ENCODE measurements at places on chromosomes 16 and 17.

- DNase-seq = no peak
Observed at GRCh38 chr17:21278450-21279197, 5.9 kb upstream of the MAP2K3 start.

- DNase-seq = no peak
Observed at GRCh38 chr17:65690626-65691310, 129.3 kb upstream of the AXIN2 start.

GRCh38 chr17:12398441-12399051 is 267.1 kb upstream of the MYOCD start:
- no peak for DNase-seq

- DNase-seq = no peak
Observed at GRCh38 chr16:48434653-48435317, 49.6 kb upstream of the SIAH1 start.

- no peak for DNase-seq
Observed at GRCh38 chr16:22070361-22071330, 21.7 kb upstream of the VWA3A start.

- no peak for DNase-seq
Observed at GRCh38 chr17:61157246-61157886, 242.3 kb upstream of the TBX2 start.

DNA sequence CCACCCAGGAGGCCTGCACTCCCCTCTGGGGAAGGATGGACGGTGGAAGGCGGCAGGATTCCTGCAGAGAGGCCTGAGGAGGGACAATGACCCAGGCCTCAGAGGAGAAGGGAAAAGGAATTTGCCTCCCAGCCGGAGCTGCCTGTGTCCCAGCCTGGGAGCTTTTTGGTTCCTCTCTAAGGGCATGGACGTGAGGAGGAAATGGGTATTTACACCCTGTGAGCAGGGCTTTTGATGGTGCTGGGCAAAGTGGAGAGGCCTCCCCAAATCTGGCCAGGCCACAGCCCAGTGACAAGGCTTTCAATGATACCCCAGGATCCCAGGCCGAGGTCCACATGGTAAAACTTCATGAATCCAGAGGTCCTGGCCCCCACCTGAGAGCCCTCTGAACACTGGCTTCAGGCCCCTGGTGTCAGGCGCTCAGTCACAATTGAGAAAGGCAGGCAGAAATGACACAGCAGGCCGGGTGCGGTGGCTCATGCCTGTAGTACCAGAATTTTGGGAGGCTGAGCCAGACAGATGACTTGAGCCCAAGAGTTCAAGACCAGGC is 56.0 kb upstream of the DOC2B start:
- DNase-seq = no peak

DNA sequence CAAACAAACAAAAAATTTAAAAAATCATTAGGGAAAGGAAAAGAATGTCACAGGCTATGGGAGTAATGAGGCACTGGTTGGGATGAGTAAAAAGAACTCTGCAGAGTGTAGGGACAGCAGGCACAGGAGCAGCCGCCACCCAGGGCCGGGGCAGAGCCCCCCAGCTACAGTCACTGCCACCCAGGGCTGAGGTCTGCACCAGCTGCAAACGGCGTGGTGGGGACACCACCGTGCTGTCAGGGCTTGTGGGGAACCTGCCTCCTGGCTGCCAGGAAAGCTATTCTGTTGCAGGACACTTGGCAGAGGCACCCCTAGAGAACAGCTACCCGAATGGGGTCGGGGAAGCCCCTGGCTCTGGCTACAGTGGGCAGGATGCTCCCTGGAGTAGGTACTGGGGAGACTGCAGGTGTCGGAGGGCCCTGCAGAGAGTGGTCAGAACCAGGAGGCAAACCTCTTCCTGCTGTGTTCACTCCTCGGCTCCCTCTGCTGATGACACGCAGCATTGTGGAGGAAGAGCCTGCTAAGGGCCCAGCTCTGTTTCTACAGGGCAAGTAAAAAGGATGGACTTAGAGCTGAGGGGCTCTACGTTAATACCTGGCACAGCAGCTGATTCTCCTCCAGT is 32.3 kb upstream of the CAPN15 start:
- DNase-seq = peak; percentile 51

DNA sequence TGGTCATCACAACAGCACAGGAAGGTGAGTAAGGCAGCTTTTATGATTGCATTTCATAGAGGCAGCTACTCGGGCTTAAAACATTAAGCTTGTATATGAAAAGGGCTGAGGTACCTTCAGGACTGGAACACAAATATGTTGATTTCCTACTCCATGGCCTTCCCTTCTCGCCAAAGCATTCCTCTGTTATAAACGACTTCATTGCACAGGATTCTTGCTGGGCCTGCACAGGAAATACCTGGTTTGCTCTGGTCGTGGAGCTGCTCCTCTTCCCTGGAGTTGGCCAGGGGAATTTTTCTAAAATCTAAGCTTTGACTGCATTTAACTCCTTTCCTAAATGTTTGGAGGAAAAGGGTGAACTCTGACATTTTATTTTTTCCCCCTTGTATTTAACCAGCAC is 49.0 kb downstream of the CHD9 start:
- peak; percentile 25 for DNase-seq

DNA sequence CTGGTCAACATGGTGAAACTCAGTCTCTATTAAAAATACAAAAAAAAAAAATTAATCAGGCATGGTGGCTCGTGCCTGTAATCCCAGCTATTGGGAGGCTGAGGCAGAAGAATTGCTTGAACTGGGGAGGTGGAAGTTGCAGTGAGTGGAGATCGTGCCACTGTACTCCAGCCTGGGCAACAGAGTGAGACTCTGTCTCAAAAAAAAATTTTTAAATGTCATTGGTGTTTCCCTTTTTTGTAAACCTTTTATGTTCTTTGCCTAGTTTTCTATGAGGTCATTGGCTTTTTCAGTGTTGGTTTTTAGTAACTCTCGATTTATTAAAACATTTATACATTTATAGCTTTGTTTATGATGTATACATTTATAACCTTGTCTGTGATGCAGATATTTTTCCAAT is 18.2 kb downstream of the NLRC5 start:
- no peak for DNase-seq

DNA sequence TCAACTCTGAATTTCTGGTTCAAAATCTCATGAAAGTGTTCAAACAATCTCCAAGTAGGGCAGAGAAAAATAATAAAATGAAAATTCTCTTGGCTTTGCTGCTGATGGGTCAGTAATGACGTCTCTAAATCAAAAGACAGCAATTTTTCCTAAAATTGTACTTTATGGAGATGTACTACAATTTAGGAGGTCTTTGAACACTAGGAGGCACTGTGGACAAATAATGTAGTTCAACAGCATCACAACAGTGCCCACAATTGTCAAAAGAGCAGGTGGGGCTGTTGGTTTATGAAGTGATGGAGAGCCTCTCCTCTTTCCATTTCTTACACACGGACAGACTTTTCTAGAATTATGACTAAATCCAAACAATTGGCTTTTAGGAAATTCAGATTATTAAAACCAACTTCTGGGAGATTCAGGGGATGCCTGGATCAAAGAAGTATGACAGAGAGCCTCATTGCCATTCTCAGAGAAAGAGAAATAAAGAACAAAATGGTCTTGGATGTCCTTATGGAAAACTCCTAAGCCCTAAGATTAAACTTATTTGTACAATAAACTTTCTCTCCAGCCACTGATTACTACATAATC is 23.8 kb downstream of the EZH1 start:
- DNase-seq = peak; percentile 25

DNA sequence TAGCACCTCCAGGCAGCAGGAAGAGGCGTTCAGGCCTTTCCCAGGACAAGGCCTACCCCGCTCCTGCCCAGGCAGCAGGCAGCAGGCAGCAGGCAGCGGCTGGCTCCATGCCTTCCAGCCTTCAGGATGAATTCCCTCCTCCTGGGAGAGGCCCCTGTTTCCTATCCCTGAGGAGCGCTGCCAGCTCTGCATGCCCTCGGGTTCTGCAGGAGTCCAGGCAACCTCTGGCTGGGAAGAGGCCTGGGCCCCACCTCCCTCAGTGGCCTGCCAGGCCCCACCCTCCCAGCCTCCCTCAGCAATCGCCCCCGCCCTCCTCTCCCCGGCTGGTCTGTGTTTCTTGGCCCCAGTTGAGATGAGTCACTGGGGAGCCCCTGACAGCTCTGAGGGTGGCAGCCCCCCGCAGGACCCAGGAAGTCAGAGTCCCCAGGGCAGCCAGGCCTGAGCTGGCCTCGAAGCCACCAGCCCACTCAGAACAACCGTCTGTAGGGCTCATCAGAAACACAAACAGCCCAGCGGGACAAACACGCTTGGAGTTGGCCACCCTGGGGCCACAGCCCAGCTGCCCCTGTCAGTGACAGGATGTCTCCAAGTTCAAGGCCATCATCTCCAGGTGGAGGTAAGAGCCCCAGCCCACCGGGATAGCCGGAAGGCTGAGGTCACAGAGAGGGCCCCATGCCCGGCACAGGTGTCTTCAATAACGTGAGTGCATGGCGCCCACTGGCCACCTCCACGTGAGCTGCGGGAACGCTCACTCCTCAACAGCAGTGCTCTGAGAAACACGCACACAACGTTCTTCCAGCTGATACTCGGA is 39.5 kb upstream of the CIBAR2 start:
- peak; percentile 97 for DNase-seq

DNA sequence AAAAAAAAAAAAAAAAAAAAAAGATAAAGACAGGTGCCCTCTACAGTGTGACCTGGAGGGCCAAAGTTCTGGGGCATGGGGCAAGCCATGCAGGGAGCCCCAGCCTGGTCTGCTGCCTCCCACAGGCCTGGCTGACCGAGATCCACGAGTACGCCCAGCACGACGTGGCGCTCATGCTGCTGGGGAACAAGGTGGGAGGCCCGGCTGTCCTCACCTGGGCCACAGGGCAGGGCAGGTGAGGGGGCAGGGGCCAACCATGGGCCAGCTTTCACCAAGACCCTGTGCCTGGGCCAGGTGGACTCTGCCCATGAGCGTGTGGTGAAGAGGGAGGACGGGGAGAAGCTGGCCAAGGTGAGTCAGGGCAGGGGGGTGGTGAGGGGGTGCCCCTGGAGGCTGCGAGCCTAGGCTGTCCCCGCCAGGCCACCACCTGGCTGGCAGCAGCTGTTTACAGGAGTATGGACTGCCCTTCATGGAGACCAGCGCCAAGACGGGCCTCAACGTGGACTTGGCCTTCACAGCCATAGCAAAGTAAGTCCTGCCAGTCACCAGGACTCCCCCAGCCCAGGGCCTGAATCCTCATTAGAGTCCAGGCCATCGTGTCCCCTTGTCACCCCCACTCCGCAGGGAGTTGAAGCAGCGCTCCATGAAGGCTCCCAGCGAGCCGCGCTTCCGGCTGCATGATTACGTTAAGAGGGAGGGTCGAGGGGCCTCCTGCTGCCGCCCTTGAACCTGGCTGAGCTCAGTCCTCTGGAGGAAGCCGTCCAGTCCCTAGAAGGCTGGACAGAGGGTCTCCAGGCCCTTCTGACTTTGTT is 2.7 kb upstream of the TRAF7 start:
- no peak for DNase-seq

DNA sequence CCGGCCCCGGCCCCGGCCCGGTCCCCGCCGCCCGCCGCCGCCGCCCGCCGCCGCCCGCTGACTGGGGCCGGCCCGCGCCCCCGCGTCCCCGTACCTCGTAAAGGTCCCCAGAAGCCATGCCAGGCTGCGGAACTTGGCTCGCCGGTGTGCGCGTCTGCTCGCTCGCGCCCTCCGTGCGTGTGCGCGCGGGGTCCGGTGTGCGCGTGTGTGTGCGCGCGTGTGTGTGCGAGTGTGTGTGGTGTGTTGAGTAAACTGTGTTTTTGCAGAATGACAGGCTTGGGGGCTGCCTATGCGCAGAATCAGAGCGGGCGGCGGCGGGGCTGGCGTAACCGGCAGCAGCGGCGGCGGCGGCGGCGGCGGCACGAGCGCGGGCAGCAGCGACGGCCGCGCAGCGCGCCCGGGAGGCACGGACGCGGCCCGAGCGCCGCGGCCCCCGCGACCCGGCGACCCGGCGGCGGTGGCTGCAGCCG is 307 bp downstream of the CDYL2 start:
- DNase-seq = peak; percentile 27

GRCh38 chr16:88703486-88704309 is 2.5 kb downstream of the RNF166 start:
- no peak for DNase-seq

DNA sequence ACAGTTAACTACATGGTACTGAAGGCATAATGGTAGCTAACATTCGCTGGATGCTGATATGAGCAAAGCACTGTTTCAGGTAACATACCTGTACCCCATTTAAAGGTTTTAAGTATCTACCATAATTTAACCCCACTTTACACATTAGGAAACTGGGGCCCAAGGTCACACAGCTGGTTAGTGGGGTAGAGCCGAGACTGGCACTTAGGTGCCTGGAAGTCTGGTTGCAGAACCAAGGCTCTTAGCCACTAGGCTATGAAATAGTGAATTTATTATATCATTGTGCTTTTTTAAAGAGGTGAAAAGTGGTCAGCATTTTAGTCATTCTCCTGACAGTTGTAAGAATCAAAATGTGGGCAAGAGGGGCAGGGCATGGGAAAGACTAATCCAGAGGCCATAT is 25.2 kb downstream of the SIAH1 start:
- no peak for DNase-seq

DNA sequence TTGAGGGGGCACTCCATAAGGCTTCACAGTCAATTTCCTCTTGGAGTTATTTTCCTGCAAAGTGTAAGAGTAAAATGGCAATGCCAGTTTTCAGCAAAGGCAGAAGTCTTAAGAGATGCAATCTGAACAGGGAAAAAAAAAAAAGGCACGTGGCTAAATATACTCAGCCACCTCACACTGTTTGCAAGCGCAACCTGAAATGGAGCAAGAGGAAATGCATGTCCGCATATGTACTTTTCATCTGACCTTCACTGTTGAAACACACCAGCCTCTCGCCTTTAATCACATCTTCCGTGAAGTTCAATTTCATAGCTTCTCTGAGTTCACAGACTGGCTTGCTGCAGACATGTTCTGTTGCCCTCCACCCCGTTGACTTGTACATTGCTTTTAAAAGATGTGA is 101.4 kb downstream of the KATNIP start:
- DNase-seq = no peak

All from NCI-H226 (cell line).